Type B pancreatic cell (in vitro differentiated cells): ENCODE measurements at places on chromosomes 1 and 21.
A peak's percentile ranks its signal among the peaks of the same experiment; 100 is the strongest.

GRCh38 chr1:39899611-39900538, 1.8 kb downstream of the MYCL start:
- DNase-seq = no peak

DNA sequence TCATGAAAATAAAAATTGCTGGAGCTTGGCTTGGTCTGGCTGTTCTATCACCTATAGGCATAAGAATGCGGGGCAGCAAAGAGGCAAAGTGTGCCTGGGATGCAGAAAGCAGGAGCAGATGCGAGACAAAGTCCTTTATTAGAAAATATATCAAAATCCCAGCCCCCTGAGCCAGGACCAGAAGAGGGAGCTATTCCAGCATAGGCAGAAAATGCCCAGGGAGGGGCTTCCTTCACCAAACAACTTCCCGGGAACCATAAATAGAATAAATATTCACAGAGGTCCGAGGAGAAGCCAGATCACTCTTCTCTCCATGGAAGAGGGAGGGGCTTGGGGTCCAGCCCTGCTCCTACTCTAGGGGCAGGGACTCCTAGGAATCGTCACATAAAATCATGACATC, 5.0 kb downstream of the PPOX start:
- no peak for DNase-seq

- DNase-seq = no peak
Observed at GRCh38 chr1:172931761-172932160, 119.0 kb downstream of the TNFSF18 start.

- DNase-seq = no peak
Observed at GRCh38 chr1:102615896-102616295, 492.4 kb downstream of the COL11A1 start.

DNA sequence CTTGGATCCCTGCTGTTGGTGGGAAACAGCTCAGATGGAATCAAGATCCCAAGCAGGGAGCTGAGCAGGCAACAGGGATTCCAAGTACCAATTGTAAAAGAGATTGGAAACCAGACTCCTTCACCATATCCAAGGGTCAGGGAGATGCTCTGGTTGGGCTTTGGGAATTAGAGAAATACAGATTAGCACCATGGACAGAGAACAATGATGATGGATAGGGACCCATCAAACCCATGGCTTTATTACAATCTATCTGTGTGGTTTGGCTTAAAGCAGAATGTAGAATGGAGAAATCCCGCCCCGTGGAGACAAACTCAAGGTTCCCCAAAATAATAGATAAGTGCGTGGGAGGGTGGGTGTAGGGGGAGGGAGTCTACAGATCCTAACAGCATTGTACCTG, 120.7 kb upstream of the CSF3R start:
- no peak for DNase-seq

- DNase-seq = no peak
Observed at GRCh38 chr1:200150721-200151120, 123.2 kb downstream of the NR5A2 start.

GRCh38 chr1:234295626-234296025, 77.6 kb upstream of the COA6 start:
- no peak for DNase-seq

- no peak for DNase-seq
Observed at GRCh38 chr1:190563230-190563629, 85.6 kb upstream of the BRINP3 start.

DNA sequence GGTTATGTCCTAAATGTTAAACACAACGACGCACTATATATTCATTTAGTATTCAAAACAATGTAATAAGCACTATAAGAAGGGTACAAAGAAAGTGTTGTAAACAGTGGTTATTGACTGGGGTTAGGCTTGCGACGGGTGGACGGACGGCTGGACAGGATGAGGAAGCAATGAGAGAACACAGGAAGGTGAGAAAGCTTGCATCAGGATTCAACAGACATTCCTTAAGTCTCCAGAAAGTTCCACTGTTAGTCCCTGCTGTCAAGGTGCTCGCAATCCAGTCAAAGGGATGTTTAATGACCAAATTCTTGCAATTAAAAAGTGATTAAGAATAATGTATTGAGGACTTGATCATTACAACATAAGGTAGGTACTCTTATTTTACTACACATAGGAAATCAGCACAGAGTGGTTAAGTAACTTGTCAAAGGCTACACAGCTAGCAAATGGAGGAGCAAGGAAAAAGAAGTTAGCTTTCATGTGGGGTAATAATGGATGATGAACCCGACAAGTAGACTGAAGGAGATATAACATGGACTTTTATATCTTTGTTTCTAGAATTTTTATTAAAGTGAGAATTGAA, 994 bp upstream of the ACBD6 start:
- DNase-seq = no peak

- DNase-seq = no peak
Observed at GRCh38 chr1:233897325-233898162, 6.9 kb upstream of the SLC35F3 start.

DNA sequence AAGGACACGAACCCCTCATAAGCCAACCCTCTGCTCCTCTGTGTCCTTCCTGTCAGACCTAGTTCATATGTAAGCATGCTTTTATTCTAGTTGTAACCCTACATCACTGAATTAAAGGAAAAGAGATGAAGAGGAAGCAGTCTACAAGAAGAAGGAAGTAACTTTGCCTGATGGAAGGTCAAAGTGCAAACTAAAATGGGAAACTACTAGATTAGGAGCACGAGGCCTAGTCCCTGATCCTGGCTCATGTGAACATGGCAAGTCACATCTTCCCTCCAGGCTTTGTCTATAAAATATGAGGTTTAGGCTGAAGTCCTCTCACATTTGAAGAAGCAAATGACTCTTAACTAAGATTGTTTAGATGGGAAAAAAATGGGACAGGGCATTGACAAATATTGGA, 13.2 kb downstream of the ZMYND12 start:
- no peak for DNase-seq

GRCh38 chr1:32647308-32648134, 2.8 kb downstream of the ZBTB8OS start:
- DNase-seq = no peak

GRCh38 chr1:7320661-7321060, 450.4 kb upstream of the VAMP3 start:
- no peak for DNase-seq

- DNase-seq = no peak
Observed at GRCh38 chr1:19860418-19860817, 21.8 kb upstream of the OTUD3 start.

DNA sequence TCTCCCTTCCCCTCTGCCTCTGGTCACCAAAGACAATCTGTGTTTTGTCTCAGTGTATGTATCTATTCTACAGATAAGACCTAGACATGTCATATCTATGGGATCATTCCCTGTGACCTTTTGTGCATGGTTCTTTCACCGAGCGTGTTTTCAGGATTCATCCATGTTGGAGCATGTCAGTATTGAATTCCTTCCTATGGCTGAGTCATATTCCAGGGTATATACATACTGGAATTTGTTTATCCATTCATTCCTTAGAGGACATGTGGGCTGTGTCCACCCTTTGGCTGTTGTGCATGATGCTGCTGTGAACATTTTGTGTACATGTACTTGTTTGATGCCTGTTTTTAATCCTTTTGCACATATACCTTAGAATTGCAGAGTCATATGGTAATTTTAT, 69.9 kb downstream of the NFASC start:
- no peak for DNase-seq

- no peak for DNase-seq
Observed at GRCh38 chr1:152565115-152565514, 1.5 kb downstream of the LCE3E start.

DNA sequence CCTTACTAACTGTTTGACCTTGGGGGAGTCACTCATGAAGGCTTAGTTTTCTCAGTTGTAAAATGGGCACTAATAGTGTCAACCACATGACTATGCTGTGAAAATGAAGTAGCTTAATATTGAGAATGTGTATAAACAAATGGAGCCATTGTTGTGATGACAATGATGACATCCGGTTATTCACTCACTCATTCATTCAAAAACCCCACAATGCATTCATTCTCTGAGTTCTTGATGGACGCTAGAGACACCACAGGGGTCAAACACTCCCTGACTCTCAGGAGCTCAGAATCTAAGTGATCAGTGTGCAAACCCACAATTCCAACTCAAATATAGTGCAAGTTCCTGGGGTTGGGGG, 138.9 kb downstream of the FOXD2 start:
- no peak for DNase-seq

GRCh38 chr21:26845066-26845758, at the start of gene ADAMTS1:
ADAMTS1 (minus strand) TSS chr21:26845409; CDS start chr21:26844954, 455 bp downstream.
- DNase-seq = peak; percentile 95

GRCh38 chr1:81714636-81715035, 86.1 kb upstream of the ADGRL2 start:
- no peak for DNase-seq

DNA sequence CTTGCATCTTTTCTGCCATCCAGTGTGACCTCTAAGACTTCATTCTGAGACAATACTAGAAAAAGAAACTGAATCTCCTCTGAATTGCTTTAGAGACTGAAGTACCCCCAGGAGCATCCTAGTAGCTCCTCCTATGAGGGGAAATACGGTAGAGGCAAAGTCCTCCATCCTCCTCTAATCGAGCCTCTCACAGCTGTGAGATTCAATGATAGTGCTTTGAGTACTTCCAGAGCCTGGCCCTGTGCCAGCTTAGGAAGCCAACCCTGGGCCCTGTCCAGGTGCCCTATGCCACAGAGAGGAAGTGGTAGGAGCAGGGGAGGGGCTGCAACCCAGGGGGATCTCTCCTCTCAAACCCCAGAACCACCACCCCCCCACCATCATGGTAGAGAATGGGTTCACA, 10.7 kb downstream of the RORC start:
- no peak for DNase-seq

- no peak for DNase-seq
Observed at GRCh38 chr1:180545991-180546390, 12.8 kb upstream of the OVAAL start.

DNA sequence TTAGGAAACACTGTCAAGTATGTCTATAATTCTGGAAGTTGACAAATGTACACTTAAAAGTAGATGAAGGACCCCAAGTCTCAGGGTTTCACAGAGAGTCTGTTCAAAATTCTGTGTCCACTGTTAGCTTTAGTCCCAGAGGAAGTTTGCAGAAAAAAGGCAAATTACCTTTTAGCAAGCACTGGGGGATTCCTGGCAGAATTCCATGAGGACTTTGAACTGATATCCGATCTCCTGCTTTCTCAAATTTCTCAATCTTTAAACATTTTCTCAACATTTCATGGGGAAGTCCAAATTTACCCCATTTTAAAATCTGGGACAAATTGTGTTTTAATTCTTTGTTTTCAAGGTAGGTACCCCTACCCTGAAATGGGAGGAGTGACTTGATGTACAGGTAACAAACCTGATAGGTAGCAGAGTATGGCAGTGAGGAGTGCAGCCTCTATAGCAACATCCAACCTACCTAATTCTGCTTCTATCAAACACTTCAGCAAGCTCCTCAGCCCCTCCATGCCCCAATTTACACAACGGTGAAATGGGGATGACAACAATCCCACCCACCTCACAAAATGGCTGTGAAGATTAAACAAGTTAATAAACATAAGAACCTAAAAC, 344.9 kb downstream of the OMA1 start:
- no peak for DNase-seq

DNA sequence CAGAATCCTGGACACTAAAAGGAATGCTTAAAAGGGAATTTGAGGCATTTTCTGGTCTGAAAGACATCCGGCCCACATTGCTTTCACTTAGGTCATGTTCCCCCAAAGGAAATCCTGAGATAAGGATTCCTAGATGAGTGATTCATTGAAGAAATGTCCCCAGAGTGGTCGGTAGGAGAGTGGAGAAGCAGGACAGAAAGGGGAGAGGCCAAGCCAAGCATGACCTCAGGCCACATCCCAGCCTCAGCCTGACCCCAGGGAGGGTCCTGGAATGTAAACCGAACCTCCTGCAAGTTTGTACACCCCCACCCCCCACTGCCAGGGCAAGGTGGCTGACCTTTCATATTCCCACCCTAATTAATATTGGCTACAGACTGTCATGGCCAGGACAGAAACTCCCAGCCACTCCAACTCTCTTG, 16.6 kb downstream of the HIVEP3 start:
- DNase-seq = no peak

GRCh38 chr21:33238146-33238545, 8.4 kb downstream of the IFNAR2 start:
- no peak for DNase-seq

DNA sequence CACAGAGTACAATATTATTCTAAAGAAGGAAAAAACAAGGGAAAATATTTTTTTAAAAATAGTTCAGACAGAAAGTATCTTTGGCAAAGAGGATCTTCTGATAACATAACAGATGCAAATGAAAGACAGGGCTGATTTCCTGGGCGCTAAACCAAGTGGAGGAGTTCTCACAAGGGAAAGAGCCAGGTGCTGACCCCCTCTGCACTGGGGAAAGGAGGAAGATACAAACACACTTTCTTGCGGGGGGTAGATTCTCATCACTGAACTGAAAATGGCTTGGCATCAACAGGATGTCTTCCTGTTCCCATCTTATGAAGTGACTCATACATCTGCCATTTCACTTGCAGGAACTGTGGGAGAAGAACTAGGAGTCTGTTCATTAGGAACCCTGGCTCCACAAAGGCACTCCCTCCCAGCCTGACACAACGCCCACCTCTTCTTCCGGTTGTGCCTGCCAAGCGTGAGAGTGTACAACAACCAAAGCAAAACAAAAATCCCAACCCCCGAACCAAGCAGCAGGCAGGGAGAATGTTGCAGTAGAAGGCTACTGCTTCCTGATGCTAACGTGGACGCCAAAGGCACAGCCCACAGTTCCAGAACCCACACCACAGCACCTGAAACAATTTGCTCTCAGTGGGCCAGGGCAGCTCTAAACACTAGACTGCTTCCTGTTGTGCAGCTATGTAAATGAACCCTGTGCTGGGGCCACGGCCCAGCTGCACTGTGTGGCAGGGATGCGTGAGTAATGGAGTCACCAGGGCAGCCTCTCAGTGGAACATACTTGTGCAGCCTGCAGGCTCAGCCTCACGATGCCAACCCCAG, 51.0 kb downstream of the GADD45A start:
- no peak for DNase-seq

- DNase-seq = no peak
Observed at GRCh38 chr1:36511804-36512798, 29.4 kb upstream of the CSF3R start.

DNA sequence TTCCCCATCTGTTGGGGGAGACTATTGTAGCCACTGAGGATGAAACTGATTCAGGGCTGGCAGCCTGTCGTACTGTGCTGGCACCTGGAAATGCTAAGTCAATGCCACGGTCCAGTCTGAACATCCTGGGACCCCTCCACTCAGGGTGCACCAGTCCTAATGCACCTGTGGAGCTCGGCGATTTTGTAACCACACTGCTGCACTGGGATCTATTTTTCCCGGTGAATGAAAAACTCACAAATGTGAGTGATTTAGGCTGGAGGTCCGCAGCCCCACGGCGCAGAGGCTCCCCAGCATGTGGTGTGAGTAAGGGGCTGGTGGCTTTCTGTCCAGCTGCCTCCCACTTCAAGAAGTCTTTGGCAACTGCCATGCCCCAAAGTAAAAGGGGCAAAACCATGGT, 35.5 kb downstream of the SETD4 start:
- no peak for DNase-seq

- DNase-seq = no peak
Observed at GRCh38 chr1:93798291-93798690, 80.7 kb downstream of the DNTTIP2 start.
